ENCODE measurements at places on chromosomes 7 and 10.

DNA sequence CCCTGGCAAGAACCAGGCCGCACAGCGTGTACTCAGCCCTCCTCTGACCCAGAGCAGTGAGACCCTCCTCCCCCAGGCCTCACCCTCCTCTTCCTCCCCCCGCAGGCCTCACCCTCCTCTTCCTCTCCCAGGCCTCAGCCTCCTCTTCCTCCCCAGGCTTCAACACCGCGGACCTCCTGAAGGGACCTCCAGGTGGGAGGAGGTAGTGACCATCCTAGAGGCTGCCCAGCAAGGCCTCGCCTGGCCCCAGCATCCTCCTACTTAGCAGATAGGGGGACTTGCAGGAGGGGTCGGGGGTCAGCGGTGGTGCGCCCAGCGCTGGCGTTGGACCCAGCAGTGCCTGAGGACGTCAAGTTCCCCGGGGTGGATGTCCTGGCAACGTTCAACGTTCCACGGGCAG is 270.8 kb downstream of the ELFN1 start:
- no peak for DNase-seq

DNA sequence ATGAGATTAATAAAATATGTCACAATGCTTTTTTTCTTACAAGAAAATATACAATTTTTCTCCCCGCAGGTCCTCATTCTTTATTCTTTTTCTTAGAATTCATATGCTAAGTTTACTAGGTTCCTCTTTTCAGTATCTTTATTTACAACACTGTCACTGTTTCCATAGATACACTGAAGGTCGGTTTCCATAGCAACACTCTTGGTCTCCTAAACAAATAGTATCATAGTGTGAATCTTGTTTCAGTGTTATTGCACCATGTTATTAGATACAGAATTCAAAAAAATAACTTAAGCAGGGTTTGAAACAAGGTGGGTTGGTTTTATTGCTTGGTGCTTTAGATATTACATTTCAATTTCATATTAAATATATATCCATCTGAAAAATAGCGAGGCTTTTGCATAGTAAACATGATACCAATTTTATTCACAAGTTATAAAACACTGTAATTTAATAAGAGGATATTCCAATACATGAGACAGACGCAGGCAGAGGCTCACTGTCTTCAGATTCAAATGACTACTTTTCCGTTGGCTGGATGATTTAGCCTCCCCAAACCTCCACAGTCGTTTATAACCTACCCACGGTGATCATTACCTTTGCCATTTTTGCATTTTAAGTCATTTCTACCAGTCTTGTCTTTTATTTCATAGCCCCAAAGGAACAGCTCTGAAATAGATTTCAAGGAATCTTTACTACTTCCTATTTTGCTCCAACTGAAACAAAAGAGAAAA is 88.9 kb upstream of the KLF6 start:
- peak; percentile 85 for DNase-seq

- DNase-seq, result no peak
These were observed 66.9 kb downstream of the CFAP46 start for GRCh38 chr10:132875435-132875834.

- DNase-seq, result peak; percentile 10
These were observed 141.8 kb upstream of the GPR22 start for GRCh38 chr7:107327986-107328569.

DNA sequence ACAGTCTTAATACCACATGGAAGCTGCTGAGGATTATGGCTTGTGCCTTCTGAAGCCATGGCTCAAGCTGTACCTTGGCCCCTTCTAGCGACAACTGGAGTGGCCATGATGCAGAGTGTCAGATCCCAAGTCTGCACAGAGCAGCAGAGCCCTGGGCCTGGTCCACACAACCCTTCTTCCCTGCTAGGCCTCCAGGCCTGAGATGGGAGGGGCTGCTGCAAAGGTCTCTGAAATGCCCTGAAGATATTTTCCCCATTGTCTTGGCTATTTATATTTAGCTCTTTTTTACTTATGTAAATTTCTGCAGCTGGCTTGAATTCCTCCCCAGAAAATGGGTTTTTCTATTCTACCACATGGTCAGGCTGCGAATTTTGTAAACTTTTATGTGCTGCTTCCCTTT is 804.6 kb upstream of the ZWINT start:
- no peak for DNase-seq

DNA sequence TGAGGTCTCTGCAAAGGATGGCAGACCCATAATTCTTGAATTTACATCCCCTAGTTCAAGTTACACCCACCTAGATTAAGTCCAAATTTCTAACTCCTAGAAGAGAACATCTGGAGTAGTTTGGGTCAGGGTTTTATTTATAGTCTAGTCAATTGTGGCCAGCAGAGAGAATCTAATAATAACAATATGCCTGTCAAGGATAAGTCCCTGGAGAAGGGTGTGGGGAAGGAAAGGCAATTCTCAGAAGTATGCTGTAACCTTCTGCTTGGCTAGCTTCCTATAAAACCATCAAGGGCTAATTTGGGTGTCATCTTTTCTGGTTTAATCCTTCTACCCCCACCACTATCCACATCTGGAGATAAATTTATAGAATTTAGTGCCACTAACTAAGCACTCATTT is 52.8 kb upstream of the SEMA3E start:
- no peak for DNase-seq

- DNase-seq, result no peak
These were observed 659.5 kb upstream of the MBL2 start for GRCh38 chr10:53432035-53432434.

- no peak for DNase-seq
These were observed 837.7 kb upstream of the AUTS2 start for GRCh38 chr7:68760556-68760955.

DNA sequence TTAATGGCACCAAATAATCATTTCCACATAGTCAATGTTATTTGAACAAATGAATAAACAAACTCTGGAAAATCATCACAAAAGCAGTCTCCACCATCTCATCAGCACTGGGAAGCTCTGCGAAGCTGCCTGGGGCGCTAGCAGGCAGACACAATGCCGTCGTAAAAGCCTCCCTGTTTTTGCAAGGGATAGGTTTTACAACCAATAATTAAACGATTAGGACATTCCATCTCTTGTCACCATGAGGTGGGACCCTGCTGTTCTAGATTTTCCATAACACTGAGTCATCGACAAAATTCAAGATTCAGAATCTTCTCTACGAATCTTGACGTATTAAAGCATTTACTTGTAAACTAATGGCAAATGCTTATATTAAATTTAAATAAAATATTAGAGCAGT is 172.8 kb upstream of the AKR1E2 start:
- no peak for DNase-seq

DNA sequence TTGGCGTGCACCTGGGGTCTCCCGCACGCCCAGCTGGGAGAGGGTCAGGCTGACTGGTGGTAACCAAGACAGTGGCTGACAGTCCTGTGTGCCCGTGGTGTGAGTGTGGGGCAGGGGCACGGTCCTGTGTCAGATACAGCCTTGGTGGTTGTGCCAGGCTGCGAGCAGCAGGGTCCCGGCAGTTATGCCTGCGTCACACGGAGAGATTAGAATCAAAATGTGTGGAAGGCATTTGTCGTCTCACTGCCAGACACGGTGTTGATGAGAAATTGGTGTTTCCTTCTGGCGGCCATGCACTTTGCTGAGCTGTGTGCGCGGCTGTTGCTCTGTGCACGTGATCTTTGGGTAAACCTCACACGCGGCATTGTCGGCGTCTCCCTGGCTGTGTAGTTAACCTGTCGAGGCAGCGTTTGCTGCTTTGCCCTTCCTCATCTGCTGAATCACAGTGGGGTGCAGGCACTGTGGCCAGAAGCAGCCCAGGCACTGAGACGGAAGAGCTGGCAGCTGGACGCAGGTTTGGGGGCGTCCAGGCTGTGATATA is 87.7 kb downstream of the NKX6-2 start:
- no peak for DNase-seq

GRCh38 chr10:48700493-48700892 is 15.8 kb downstream of the WDFY4 start:
- no peak for DNase-seq

GRCh38 chr7:46297515-46297914 is 376.4 kb upstream of the IGFBP3 start:
- no peak for DNase-seq

GRCh38 chr10:72563327-72563932 is 62.4 kb downstream of the MICU1 start:
- DNase-seq, result no peak

- DNase-seq, result peak; percentile 99
These were observed 13.2 kb downstream of the HDAC9 start for GRCh38 chr7:18508443-18509427.

GRCh38 chr7:36724996-36725395 is 702 bp upstream of the AOAH start:
- DNase-seq, result no peak

DNA sequence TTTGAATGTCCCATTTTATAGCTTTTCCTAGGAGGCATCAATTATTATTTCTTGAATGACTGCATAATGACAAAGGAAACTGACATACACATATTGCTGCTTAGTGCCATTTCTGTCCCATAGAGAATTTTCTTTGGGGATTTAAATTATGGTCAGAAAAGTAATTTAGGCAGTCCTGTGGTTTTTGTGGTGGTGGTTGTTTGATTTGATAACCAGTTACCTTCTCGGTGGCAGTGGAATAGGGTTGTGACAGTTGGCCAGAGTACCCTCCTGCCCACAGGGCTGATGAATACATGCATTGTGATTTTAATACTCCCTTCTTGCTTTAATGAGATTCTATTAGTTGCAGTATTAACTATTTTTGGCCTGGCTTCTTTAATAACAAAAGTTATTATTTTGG is 6.6 kb upstream of the SGCE start:
- no peak for DNase-seq
